Bronchial smooth muscle cell (primary cell): ENCODE measurements at places on chromosomes 4 and X. TPM values are rescaled to one million over a fixed set of nuclear protein-coding genes. Genes with fewer than 3 reads are reported as not detected.

The PRKX gene
- total RNA-seq: 6.5 and 7.6 TPM in 2 replicates

The TLR3 gene
- total RNA-seq: 1.1 and 1.8 TPM in 2 replicates

The GRPEL1 gene
- 14.8 and 20.2 TPM in 2 replicates for total RNA-seq

The SMIM10L2A gene
- total RNA-seq: 0.17 and 1.7 TPM in 2 replicates

The MAGEA3 gene
- total RNA-seq: not detected in 2 replicates

The GUCY1A1 gene
- 4.5 and 8.5 TPM in 2 replicates for total RNA-seq

The PNMA6A gene
- total RNA-seq: 1.4 and 2.1 TPM in 2 replicates

The TASL gene
- not detected in 2 replicates for total RNA-seq

The PRKG2 gene
- total RNA-seq: 13.0 and 20.3 TPM in 2 replicates

The SAGE1 gene
- under 0.01 TPM in 1 of 2 replicates, not detected in the other for total RNA-seq

The MYL5 gene
- total RNA-seq: 27.6 and 29.0 TPM in 2 replicates

The ATP2B3 gene
- total RNA-seq: not detected in 2 replicates

The NMU gene
- not detected in 2 replicates for total RNA-seq
